ENCODE measurements at places on chromosomes 5 and 9. TPM values are rescaled to one million over a fixed set of nuclear protein-coding genes. Genes with fewer than 3 reads are reported as not detected.
A peak's percentile ranks its signal among the peaks of the same experiment; 100 is the strongest.

DNA sequence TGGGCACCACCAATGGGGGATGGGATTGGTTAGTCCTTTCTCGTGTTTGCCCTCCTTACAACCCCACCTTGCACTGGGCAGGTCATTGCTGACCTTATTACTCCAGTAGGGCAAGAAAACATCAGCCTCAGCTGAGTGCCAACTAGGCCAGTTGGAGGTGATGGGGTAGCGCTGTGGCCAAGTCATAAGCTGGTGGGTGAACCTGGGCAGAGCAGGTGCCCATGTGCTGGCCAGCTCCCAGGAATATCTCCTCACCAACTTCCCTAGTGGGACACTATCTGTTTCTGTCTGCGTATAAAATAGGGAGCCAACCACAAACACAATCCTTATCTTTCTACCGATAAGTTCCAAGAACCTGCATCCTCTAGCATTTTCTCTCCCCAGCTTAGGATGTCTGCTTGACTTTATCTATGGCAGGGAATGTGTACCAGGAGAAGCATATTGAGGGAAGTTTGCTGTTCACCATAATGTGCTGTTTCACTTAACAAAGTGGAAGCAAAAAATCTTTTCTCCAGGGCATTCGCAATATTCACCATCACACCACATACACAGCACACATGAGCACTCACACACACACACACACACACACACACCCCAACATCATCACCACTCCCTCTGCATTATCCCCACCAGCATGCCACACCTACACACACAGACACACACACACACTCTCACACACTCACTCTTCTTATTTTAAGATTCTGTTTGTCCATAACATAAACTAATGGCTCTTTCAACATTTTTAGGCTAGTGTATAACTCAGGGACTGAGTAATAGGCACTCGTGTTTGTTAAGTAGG is 390.0 kb downstream of the ENC1 start:
- DNase-seq = no peak

DNA sequence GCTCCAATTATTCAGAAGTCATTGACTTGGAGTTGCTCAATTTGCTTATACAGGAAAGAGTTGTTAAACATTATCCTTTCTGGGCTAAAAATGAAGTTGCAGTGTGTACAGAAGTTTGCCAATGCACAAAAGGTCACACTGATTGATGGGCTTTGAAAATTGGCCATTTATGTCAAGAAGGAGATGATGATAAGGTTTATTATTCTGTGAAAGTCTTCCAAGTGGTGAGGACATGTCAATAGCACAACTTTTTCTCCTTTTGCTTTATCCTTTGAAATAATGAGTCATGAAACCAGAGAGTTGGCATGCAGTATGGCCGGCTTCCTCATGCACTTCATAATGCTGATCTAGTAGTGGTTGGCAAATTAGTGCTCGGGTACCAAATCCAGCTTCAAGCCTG is 848.5 kb upstream of the WWC1 start:
- peak; percentile 45 for DNase-seq

- DNase-seq = no peak
These were observed 252.8 kb downstream of the FBXL17 start for GRCh38 chr5:108129129-108129528.

DNA sequence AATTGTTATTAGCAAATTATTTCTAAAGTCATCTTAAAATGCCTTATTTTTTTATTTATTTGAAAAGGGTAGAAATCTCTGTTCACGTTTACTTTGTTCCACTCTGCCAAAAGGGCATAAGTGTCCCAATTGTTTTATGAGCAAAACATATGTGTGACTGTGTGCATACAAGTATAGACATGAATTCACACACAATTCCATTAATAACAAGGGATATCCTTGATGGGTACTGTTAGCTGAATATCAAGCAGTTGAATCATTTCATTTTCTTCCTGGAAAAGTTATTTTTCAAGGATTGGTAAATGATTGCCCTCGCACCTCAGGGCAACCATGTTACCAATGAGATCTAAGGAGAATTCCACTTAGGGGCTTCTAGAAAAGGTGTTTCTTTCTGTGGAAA is 92.1 kb upstream of the TAF11L2 start:
- DNase-seq = no peak

DNA sequence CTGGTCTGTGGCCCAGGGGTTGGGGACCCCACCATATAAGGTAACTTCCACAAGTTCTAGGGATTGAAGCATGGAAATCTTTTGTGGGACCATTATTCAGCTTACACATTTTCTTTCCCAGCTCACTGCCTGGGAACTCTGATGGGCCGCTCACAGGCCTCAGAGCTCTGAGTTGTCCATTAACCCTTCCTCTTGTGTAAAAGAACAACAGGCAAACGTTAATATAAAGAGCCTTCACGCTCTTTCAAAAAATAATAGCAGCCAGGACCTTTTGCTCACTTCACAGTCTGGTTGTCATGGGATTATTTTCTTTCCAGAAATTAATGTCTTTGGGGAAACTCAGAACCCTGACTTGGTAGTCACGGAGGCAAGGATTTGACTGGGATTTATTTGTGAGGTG is 443.3 kb downstream of the AGTPBP1 start:
- no peak for DNase-seq

DNA sequence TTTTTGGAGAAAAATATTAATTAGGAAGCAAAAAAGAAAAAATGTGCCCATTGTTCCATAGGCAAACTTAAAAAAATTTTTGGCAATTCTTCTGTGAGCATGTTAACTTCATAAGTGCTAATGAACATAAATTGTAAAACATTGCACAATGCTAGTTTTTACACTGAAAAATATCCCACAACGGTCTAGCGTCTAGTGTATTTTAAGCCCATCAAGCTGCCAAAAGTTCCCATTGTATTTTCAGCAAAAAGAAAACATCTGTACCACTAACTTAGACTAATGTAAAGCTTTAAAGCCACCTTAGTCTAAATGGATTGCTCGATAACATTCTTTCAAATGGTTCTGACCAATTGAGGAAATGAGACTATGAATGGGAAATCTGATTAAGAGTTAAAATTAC is 2.8 kb downstream of the NR6A1 start:
- no peak for DNase-seq

GRCh38 chr9:124261736-124262648 is 4.2 kb downstream of the NEK6 start:
- no peak for DNase-seq

DNA sequence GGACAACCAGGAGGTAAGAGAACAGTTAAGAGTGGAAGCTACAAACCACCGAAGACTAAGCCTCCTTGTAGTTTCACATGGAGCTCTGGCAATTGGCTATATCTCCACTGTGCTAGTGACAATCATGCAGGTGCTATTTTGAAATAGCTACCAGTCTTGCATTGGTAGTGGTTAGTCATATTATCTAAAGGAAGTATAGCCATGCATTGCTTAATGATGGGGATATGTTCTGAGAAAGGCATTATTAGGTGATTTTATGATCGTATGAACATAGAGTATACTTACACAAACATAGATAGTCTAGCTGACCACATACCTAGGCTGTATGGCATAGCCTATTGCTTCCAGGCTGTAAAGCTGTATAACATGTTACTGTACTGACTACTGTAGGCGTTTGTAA is 28.4 kb downstream of the HSDL2 start:
- no peak for DNase-seq

GRCh38 chr9:14301583-14302021 is 12.3 kb downstream of the NFIB start:
- DNase-seq = no peak

OGN gene
- total RNA-seq = not detected

TERT gene
- total RNA-seq = 0.10 TPM

ADAMTS13 gene
- 21.4 TPM for total RNA-seq

PLCXD3 gene
- total RNA-seq = 1.2 TPM

ADGRV1 gene
- total RNA-seq = 9.3 TPM

C5orf52 gene
- total RNA-seq = not detected
